K562 (cell line): ENCODE measurements at places on chromosomes 5 and 9. TPM values are rescaled to one million over a fixed set of nuclear protein-coding genes. Genes with fewer than 3 reads are reported as not detected.

DNA sequence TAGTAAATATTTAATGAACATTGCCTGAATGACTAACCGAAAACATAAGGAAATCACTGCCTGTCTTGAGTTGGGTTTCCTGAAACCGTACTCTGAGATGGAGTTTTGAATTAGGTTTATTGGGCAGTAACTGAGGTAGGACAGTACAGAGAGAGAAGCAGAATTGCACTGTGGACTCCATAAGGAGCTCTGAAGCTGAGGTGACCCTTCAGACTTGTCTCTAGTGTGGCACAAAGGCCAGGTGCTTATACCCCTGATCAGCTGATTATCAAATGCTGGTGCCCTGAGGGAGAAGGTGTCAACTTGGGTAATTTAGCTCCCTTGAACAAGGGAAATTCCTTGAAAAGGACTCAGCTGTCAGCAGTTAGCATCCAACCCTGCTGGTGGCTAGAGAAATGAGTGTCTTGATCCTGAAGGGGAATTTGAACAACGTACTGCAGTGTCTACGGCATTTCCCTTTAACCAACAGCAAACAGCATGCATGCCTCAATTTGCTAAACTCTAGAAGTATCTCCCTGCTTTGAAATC, 135.0 kb upstream of the SMARCA2 start:
- DNase-seq: no peak
- H3K4me3 ChIP-seq: no peak overlapping the region
- no peak overlapping the region for H3K27ac ChIP-seq
- H3K36me3 ChIP-seq: no peaks in the 10 kb centered on the region

The SLC45A2 gene
- 0.13 and 0.16 TPM in 2 replicates for total RNA-seq

DNA sequence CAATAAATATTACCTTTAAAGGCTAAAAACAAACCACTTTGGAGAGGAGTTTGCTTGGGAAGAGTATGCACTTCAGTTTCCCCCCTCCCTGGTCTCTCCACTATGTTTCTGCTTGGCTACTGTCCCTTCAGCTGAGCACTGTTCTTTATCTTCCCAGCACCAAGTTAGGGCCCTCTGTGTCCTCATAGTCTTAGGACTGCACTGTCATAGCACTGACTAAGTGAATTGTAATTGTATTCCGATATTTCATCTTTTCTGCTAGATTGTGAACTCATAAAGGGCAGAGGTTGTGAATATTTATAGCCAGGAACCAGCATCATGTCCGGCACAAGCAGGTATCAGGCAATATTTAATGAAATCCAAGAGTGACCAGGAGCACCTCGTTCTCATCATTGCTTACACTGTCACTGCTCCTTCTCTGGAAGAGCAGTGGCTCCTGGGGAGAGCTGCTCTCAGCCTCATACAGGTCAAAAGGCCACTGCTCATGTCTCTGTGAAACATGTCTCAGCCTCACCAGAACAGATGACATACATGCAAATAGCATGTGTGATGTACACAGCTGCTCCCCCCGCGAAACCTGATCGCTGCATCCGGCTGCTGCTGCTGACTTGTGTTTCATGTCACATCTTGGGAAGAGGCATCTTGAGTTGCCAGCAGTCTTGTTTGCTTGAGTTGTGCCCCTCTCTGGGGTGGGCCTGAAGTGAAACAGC, 279.7 kb upstream of the MSX2 start:
- H3K4me1 ChIP-seq: no peaks in the 10 kb centered on the region
- no peak overlapping the region for H3K4me3 ChIP-seq
- no peak for DNase-seq
- no peak overlapping the region for H3K27ac ChIP-seq

GRCh38 chr5:17075236-17075635, 139.1 kb upstream of the MYO10 start:
- H3K27ac ChIP-seq: no peak overlapping the region
- H3K4me3 ChIP-seq: no peak overlapping the region
- H3K36me3 ChIP-seq: no peaks in the 10 kb centered on the region
- H3K4me1 ChIP-seq: no peaks in the 10 kb centered on the region; the same call in 2 of the 3 replicates

The PRR16 gene
- 4.9 and 7.6 TPM in 2 replicates for total RNA-seq

DNA sequence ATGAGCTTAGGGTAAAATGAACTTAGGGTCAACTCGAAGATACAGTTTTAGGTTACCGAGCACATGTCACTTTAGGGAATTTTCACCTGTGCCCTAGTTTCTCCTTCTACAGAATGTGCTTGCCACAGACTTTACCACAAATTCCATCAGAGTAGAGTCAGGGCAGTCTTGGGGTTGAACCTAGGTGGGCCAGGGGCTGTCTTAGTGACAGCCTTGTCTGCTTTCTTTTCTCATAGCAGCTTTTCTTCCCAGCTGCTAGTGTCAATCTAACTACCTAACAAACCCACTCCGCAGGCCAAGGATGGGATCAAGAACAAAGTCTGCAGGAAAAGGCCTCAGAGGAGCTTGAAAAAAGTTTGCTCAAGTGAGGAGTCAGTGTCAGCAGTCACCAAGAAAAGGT, 458.1 kb upstream of the CDH18 start:
- no peak overlapping the region for H3K27ac ChIP-seq
- no peaks in the 10 kb centered on the region for H3K36me3 ChIP-seq
- no peak for DNase-seq
- H3K27me3 ChIP-seq: no peaks in the 10 kb centered on the region

DNA sequence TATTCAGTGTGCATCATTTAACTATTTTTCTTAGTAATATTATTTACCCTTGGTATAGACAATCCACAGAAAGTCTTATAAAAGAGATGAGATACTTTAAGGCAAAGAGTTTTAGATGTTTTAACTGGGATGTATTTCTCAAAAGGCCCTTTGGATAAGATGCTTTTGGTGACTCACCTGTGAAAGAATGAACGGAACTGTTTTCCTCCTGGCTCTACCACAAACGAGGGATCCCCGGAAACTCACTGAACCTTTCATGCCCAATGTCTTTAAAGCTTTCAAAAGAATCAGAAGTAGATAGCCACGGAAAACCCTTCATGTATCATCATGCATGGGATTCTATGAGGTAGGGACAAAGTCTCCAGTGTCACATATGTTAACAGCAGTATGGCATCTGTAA, 1.6 kb downstream of the ZNF782 start:
- peak overlapping the region; percentile 70; the same call in 1 of the 2 replicates for H3K4me3 ChIP-seq
- no peak for DNase-seq
- no peaks in the 10 kb centered on the region for H3K36me3 ChIP-seq
- H3K27ac ChIP-seq: no peak overlapping the region
- no peaks in the 10 kb centered on the region for H3K27me3 ChIP-seq

DNA sequence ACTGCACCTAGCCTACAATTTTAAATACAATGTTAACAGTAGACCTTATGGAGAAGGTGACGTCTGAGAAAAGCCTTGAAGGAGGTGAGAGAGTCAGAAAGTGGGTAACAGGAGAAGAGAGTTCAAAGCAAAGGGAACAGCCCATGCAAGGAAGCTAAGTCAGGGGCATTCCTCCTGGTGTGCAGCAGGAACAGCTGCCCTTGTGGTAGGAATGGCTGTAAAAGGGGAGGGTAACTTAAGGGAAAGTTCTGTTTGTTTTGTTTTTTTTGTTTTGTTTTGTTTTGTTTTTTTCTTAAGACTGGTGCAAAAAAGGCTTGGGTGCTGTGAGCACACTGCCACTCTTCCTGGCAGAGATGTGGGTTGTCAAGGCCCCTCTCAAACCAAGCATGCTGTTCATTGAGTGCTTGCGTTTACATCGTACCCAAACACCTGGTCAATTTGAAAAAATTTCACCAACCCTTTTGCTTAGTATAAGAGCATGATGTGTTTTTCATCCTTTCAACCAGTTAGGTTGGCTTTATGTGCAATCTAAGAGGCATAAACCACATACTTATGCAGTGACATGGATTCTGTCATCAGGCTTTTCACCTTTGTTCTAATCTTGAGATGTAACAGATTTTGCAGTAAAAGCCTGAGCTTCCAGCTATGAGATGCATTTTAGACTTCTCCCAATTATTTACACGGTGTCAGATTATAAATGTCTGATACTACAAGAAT, 279.7 kb downstream of the GLIS3 start:
- no peaks in the 10 kb centered on the region for H3K27me3 ChIP-seq
- no peaks in the 10 kb centered on the region for H3K4me1 ChIP-seq
- H3K36me3 ChIP-seq: no peaks in the 10 kb centered on the region

The OMD gene
- not detected in 2 replicates for total RNA-seq

The PCDHB6 gene
- total RNA-seq: not detected in 2 replicates

The ANKDD1B gene
- 0.18 and 0.25 TPM in 2 replicates for total RNA-seq

- no peak overlapping the region for H3K4me3 ChIP-seq
- no peaks in the 10 kb centered on the region for H3K36me3 ChIP-seq
- H3K27me3 ChIP-seq: no peaks in the 10 kb centered on the region
- DNase-seq: no peak
- no peak overlapping the region for H3K27ac ChIP-seq
- H3K4me1 ChIP-seq: no peaks in the 10 kb centered on the region
Measured at GRCh38 chr9:10236161-10236560, 376.6 kb downstream of the PTPRD start.

The CSF2 gene
- 0.29 TPM in 1 of 2 replicates, not detected in the other for total RNA-seq

The LRRTM2 gene
- total RNA-seq: not detected in 2 replicates

DNA sequence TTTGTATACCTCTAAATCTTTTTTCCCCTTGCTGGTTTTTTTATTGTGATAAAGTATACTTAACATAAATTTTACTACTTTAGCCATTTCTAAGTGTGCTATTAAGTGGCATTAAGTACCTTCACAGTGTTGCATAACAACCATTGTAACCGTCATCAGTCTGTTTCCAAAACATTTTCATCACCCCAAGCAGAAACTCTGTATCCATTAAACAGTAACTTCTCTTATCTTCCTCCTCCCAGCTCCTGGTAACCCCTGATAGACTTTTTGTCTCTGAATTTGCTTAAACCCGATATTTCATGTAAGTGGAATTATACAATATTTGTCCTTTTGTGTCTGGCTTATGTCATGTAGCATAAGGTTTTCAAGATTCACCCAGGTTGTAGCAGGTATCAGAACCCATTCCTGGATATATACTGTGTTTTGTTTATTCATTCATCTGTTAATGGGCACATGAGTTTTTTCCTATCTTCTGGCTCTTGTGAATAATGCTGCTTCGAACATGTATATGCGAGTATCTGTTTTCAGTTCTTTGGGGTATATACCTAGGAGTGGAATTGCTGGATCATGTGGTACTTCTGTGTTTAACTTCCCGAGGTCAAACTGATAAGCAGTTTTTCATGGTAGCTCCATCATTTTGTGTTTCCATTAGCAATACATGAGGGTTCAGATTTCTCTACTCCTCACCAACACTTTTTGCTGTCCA, 66.4 kb downstream of the EHMT1 start:
- H3K27ac ChIP-seq: peak overlapping the region; percentile 35; the same call in 1 of the 3 replicates
- peaks cover 34% of the 10 kb centered on the region for H3K4me1 ChIP-seq
- peak; percentile 38 for DNase-seq
- no peak overlapping the region for H3K4me3 ChIP-seq
- no peaks in the 10 kb centered on the region for H3K27me3 ChIP-seq
- no peaks in the 10 kb centered on the region; the same call in 2 of the 3 replicates for H3K36me3 ChIP-seq

DNA sequence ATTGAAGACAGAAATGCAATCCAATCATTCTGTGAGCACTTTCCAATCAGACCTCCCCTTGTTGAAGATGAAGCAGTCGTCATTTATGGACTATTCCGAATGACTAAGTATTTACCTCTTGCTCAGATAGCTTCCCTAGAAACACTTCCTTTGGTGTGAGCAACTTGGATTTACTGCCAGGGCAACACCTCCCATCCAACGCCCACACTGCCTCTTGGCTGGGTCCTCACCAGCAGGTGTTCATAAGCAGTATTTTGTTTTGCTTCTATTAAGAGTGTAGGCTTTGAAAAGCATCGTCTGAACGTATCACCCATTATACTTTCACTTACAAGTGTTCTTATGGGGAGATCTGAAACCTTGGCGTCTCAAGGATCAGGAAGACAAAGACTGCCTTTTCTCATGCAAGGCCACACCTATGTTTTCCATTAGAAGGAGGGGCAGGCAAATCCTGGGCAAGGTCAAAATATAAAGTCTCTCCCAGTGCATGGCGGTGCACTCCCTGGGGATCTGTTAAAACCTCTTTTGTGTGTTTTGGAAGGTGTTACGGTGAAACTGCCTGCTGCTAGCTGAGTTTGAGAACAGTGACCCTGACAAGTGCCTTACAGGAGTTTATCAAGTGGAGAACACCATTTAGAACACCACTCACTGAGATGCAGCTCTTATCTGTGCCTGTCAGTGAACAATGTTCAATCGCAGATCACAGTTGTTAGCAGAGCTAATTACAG, 10.6 kb upstream of the MARCHF3 start:
- no peaks in the 10 kb centered on the region; the same call in 2 of the 3 replicates for H3K36me3 ChIP-seq
- no peaks in the 10 kb centered on the region for H3K27me3 ChIP-seq
- no peak overlapping the region for H3K4me3 ChIP-seq
- DNase-seq: no peak

GRCh38 chr9:125049212-125050049, 93.9 kb downstream of the SCAI start:
- H3K27ac ChIP-seq: no peak overlapping the region
- no peak overlapping the region for H3K4me3 ChIP-seq
- H3K36me3 ChIP-seq: peaks cover 8% of the 10 kb centered on the region
- H3K4me1 ChIP-seq: no peaks in the 10 kb centered on the region
- H3K27me3 ChIP-seq: no peaks in the 10 kb centered on the region

DNA sequence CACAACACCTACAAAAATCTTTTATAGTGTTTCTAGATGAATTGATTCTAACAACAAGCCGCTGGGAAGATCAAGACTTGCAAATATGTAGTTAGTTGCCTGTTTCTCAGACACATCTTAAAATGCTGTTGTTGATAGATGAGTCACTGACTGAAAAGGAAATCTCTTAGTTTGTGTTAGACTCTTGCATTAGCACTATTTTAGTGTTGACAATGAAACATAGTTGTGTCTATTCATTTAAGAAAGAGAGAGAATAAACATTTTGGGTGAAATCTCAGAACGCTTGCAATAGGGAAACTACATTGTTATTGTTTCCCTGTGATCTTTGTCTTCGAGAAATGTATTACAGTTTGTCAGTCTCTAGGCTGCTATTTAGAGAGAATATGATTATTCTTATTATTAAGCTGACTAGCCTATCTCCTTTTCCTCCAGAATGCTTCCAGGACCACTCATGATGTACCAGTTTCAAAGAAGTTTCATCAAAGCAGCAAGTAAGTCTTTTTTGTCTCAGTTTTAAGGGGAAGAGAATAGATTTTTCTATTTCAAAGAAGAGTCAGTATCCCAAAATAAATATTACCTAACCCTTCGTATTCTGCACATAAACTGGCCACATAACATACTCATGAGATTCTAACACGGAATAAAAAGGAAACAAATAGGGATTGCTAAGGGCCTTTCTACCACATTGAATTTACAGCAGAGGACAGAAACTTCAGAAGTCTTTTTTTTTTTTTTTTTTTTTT, 285.6 kb downstream of the ARHGAP26 start:
- H3K4me3 ChIP-seq: no peak overlapping the region
- 0 out of 2 replicates have a peak, but pooled peaks cover 4% of the 10 kb centered on the region for H3K27me3 ChIP-seq
- DNase-seq: no peak
- H3K4me1 ChIP-seq: peaks cover 24% of the 10 kb centered on the region
- H3K36me3 ChIP-seq: no peaks in the 10 kb centered on the region

DNA sequence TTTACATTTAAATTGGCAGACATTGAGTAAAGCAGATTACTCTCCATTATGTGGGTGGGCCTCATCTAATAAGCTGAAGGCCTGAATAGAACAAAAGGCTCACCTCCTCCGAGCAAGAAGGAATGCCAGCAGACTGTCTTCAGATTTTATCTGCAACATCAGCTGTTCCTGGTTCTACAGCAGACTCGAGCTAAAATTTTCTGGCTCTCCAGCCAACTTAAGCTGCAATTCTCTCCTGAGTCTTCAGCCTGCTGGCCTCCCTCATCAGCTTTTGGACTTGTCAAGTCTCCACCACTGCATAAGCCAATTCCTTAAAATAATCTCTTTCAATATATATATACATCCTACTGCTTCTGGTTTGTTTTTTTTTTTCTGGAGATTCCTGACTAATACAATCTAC, 12.5 kb downstream of the TRPM3 start:
- H3K4me1 ChIP-seq: no peaks in the 10 kb centered on the region
- no peak overlapping the region for H3K27ac ChIP-seq
- H3K36me3 ChIP-seq: no peaks in the 10 kb centered on the region
- no peaks in the 10 kb centered on the region for H3K27me3 ChIP-seq
